Osteocyte (in vitro differentiated cells): ENCODE measurements at places on chromosomes 16 and 17. TPM values are rescaled to one million over a fixed set of nuclear protein-coding genes. Genes with fewer than 3 reads are reported as not detected.

- no peak overlapping the region for H3K4me3 ChIP-seq
- peaks cover 37% of the 10 kb centered on the region for H3K36me3 ChIP-seq
- H3K4me1 ChIP-seq, result no peaks in the 10 kb centered on the region
- H3K27me3 ChIP-seq, result no peaks in the 10 kb centered on the region
- DNase-seq, result no peak
- H3K27ac ChIP-seq, result no peak overlapping the region
These were observed 56.1 kb downstream of the ESRP2 start for GRCh38 chr16:68179855-68180254.

GRCh38 chr16:51244887-51245657 is 94.0 kb upstream of the SALL1 start:
- no peaks in the 10 kb centered on the region for H3K4me1 ChIP-seq
- H3K4me3 ChIP-seq, result no peak overlapping the region
- no peak for DNase-seq
- H3K27ac ChIP-seq, result no peak overlapping the region

The P2RX1 gene
- total RNA-seq, result not detected in 2 replicates

DNA sequence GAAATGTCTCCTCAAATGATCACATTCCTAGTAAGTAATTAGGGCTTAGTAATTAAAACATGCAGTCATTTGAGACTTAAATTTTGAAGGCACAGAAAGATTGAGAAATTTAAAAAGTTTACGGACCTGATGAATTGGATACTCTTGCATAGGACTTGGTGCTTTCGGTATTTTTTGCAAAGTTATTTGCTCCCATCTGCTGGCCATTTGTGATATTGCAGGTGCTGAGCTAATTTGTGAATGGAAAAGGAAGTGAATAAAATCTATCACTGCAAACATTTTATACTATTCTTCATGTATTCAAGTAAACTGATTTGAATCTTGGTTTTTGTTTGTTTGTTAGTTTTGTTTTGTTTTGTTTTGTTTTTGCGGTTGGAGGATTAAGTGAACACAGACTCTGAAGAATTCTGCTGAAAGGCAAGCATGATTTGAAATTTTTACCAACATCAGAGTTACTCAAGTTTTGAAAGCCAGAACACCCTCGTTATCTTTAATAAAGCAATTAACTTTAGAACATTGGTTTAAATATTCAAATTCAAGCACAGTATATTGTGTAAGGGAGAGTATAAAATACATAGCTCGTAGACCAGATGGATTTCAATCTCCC is 689.5 kb upstream of the RBFOX1 start:
- no peak overlapping the region for H3K4me3 ChIP-seq
- H3K27ac ChIP-seq, result no peak overlapping the region
- H3K36me3 ChIP-seq, result no peaks in the 10 kb centered on the region
- peak; percentile 78 for DNase-seq
- H3K4me1 ChIP-seq, result no peaks in the 10 kb centered on the region
- no peaks in the 10 kb centered on the region for H3K27me3 ChIP-seq

The ZFP3 gene
- 0.78 and 0.86 TPM in 2 replicates for total RNA-seq

- H3K36me3 ChIP-seq, result peaks cover 6% of the 10 kb centered on the region
- peak; percentile 88 for DNase-seq
- peak overlapping the region; percentile 74 for H3K4me3 ChIP-seq
- peak overlapping the region; percentile 67 for H3K27ac ChIP-seq
- peaks cover 38% of the 10 kb centered on the region for H3K4me1 ChIP-seq
These were observed 874 bp downstream of the CMTM3 start for GRCh38 chr16:66605177-66605978.

The CA10 gene
- not detected in 2 replicates for total RNA-seq

The CFAP97D1 gene
- not detected in 2 replicates for total RNA-seq

GRCh38 chr17:73256220-73256619 is 5.5 kb downstream of the CPSF4L start:
- peaks cover 16% of the 10 kb centered on the region for H3K4me1 ChIP-seq
- no peak for DNase-seq
- H3K4me3 ChIP-seq, result no peak overlapping the region
- no peaks in the 10 kb centered on the region for H3K36me3 ChIP-seq
- no peaks in the 10 kb centered on the region for H3K27me3 ChIP-seq

GRCh38 chr17:49344914-49345313 is 17.1 kb downstream of the ZNF652 start:
- H3K36me3 ChIP-seq, result peaks cover 4% of the 10 kb centered on the region

The PPM1E gene
- 1.7 TPM in 2 replicates for total RNA-seq

- peak overlapping the region; percentile 48 for H3K4me3 ChIP-seq
- H3K27ac ChIP-seq, result no peak overlapping the region
- H3K36me3 ChIP-seq, result no peaks in the 10 kb centered on the region
- H3K4me1 ChIP-seq, result peaks cover 26% of the 10 kb centered on the region
- peaks cover 88% of the 10 kb centered on the region for H3K27me3 ChIP-seq
These were observed 3.0 kb downstream of the DLX4 start for GRCh38 chr17:49971848-49972485.

The NECAB2 gene
- 0.21 TPM in 1 of 2 replicates, not detected in the other for total RNA-seq

The LGALS9B gene
- total RNA-seq, result not detected in 2 replicates

GRCh38 chr16:1438229-1439057 is 5.9 kb downstream of the CCDC154 start:
- no peak for DNase-seq
- H3K4me1 ChIP-seq, result no peaks in the 10 kb centered on the region
- H3K27ac ChIP-seq, result no peak overlapping the region
- H3K4me3 ChIP-seq, result no peak overlapping the region
- H3K27me3 ChIP-seq, result no peaks in the 10 kb centered on the region

DNA sequence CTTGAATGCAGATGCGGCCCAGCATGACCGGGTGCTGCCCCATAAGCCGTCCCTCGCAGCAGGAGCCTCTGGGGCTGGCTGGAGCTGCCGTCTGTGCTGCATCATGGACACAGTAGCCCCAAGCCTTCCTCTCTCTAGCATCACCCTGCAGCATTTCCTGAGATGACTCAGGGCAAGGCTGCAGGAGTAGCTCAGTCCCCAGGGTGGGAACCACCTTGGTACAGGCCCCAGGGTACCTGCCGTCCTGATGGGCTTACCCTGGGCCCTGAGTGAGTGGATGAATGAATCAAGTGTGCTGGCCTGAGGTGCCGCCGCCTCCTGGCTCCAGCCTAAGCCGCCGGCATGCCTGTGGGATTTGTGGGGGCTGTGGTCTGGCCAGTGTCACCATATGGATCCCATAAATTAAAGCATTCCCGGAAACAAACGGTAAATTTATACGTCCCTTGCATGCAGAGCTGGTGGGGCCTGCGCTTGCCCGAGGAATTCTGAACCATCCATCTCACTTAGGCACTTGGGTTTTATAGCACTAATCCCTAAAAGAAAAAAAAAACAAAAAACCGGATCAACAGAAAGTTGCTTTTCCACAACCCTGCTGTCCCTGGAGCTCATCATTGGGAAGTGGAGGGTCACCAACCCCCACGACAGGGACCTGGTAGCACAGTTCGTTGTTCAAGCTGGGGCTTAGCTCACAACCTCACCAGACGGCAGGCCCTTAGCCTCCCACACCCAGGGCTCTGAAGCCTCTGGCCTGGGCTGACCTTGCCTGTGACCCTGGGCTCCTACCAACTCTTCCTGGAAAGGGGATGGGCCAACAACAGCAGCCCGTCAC is 242.6 kb upstream of the CIBAR2 start:
- H3K36me3 ChIP-seq, result no peaks in the 10 kb centered on the region
- peaks cover 60% of the 10 kb centered on the region for H3K4me1 ChIP-seq
- DNase-seq, result no peak
- H3K27ac ChIP-seq, result peak overlapping the region; percentile 75
- no peak overlapping the region for H3K4me3 ChIP-seq

DNA sequence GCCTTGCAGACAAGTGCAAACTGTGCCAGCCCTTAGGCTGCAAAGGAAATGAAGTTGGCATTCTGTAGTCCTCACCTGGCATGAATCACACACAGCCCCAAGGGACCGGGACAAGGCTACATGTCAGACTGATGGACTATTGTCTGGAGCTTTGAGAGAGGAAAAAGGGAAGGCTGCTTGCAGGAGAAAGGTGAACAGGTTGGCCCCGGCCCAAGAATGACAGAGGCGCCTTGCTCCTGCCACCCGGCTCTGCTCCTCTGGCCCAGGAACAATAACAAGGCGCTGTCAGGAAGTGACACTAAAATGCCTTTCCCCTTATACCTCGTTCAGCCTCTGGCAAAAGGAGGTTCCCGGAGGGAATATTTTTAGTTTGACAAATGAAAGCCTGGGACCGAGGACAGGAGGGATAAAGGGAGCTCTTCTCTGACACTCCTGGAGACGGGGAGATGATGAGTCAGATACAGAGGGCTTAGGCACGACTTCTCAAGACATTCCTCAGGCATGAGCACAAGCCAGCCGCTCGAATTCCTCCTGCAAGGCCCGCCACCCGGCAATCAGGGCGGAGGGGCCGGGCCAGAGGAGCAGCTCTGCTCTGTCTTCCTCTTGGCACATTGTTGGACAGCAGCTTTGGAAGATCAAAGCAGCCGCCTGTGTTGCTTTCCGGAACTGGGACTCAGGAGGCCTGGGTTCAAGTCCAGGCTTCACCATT is 105.8 kb downstream of the NOG start:
- no peak overlapping the region for H3K4me3 ChIP-seq
- no peaks in the 10 kb centered on the region for H3K27me3 ChIP-seq
- H3K4me1 ChIP-seq, result peaks cover 13% of the 10 kb centered on the region
- no peaks in the 10 kb centered on the region for H3K36me3 ChIP-seq
- peak overlapping the region; percentile 64 for H3K27ac ChIP-seq

- peaks cover 47% of the 10 kb centered on the region for H3K4me1 ChIP-seq
- H3K4me3 ChIP-seq, result peak overlapping the region; percentile 29
- no peaks in the 10 kb centered on the region for H3K27me3 ChIP-seq
- H3K27ac ChIP-seq, result peak overlapping the region; percentile 27
- no peak for DNase-seq
These were observed 78.7 kb downstream of the N4BP1 start for GRCh38 chr16:48531011-48531962.

- peaks cover 7% of the 10 kb centered on the region for H3K27me3 ChIP-seq
- H3K4me1 ChIP-seq, result no peaks in the 10 kb centered on the region
- H3K36me3 ChIP-seq, result no peaks in the 10 kb centered on the region
- no peak overlapping the region for H3K27ac ChIP-seq
- DNase-seq, result no peak
These were observed 25.1 kb upstream of the SUPT4H1 start for GRCh38 chr17:58377093-58377601.

GRCh38 chr17:35171834-35172233 is 22.4 kb downstream of the SLC35G3 start:
- DNase-seq, result no peak
- no peaks in the 10 kb centered on the region for H3K4me1 ChIP-seq
- H3K4me3 ChIP-seq, result no peak overlapping the region
- H3K27me3 ChIP-seq, result peaks cover 10% of the 10 kb centered on the region
- no peak overlapping the region for H3K27ac ChIP-seq
- H3K36me3 ChIP-seq, result no peaks in the 10 kb centered on the region

DNA sequence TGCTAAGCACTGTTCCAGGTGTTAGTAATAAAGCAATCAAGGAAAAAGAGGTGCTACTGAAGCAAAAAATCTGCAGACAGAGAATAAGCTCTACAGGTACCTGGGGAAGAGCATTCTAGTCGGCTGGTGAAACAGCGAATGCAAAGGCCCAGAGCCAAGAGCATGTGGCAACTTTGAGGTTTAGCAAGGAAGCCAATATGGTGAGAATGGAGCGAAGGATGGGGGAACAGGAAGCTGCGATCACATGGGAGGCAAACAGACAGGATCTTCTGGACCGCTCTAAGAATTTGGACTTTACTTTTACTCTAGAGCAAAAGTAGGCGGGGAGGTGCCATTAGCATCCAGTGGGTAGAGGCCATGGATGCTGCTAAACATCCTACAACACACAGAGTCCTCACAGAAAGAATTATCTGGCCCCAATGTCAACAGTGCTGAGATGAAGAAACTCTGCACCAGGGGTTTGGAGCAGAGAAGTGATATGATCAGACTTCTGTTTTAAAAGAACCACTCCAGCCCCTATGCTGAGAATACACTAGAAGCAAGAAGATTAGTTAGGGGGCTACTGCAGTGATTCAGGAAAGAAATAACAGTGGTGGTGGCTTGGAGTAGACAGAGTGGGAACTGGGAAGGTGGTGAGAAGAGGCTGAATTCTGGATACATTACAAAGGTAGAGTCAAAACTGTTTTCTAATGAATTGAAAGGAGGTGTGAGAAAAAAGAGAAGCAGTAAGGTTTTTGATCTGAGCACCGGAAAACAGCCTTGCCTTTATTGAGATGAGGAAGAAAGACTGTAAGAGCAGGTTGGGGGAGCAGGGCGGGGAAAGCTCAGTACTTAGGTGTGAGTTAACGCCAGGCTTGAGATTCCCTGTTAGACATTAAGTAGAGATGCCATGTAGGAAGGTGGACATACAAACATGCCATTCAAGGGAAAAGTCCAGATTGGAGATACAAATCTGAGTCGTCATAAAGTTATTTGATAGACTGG is 11.0 kb downstream of the EFTUD2 start:
- no peak overlapping the region for H3K27ac ChIP-seq
- peaks cover 26% of the 10 kb centered on the region for H3K36me3 ChIP-seq
- no peak overlapping the region for H3K4me3 ChIP-seq
- no peaks in the 10 kb centered on the region for H3K4me1 ChIP-seq
- no peaks in the 10 kb centered on the region for H3K27me3 ChIP-seq

The ADGRG3 gene
- total RNA-seq, result not detected in 2 replicates

The ACE gene
- total RNA-seq, result 0.91 and 1.1 TPM in 2 replicates

DNA sequence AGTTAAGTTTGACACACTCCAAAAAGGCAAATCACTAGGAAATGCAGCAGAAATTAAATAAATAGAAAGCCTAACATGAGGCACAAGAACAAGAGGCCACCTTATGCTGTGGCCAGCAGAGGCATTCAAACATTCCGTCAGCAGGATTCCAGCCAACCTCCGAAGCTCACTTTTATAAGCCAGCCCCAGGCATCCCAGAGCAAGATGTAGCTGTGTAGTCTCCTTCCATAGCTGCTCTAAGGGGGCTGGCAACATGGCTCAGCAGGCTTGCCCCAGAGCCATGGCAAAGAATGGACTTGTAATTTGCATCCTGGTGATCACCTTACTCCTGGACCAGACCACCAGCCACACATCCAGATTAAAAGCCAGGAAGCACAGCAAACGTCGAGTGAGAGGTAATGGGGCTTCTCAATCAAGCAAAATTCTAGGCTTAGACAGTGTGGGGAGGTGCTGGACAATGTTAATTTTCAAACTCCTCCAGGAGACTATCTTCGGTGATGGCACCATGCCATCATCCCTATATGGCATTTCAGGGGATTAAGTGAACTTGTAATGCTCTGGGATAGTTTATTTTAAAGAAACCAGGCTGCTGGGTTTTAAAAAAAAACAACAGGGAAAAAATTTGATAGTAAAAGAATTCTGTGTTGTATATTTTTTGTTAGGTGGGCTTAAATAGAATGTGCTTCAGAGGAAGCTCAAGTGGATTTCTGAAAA is at the start of gene CLEC3A:
TSS of gene CLEC3A (plus strand) at position 202 of the 714 bp plus-strand sequence. CDS start at position 281, 79 bp downstream.
- no peaks in the 10 kb centered on the region for H3K4me1 ChIP-seq
- H3K36me3 ChIP-seq, result no peaks in the 10 kb centered on the region
- H3K27me3 ChIP-seq, result no peaks in the 10 kb centered on the region
- H3K4me3 ChIP-seq, result no peak within 1 kb of the TSS
- no peak within 1 kb of the TSS for H3K27ac ChIP-seq

GRCh38 chr16:23357761-23358290 is 55.7 kb downstream of the SCNN1B start:
- H3K36me3 ChIP-seq, result no peaks in the 10 kb centered on the region
- DNase-seq, result no peak
- H3K27ac ChIP-seq, result no peak overlapping the region
- H3K27me3 ChIP-seq, result no peaks in the 10 kb centered on the region
- H3K4me3 ChIP-seq, result no peak overlapping the region
- H3K4me1 ChIP-seq, result no peaks in the 10 kb centered on the region

GRCh38 chr16:57693550-57693949 is 1.1 kb upstream of the DRC7 start:
- H3K4me1 ChIP-seq, result no peaks in the 10 kb centered on the region
- H3K36me3 ChIP-seq, result no peaks in the 10 kb centered on the region
- H3K27me3 ChIP-seq, result peaks cover 16% of the 10 kb centered on the region
- no peak for DNase-seq

The CD300LG gene
- not detected in 2 replicates for total RNA-seq

GRCh38 chr16:87960852-87961251 is 9.6 kb downstream of the BANP start:
- no peak overlapping the region for H3K4me3 ChIP-seq
- DNase-seq, result no peak
- H3K27ac ChIP-seq, result no peak overlapping the region
- peaks cover 22% of the 10 kb centered on the region for H3K4me1 ChIP-seq
- H3K27me3 ChIP-seq, result no peaks in the 10 kb centered on the region

The SPATA22 gene
- not detected in 2 replicates for total RNA-seq
